Fibroblast of skin of left biceps (primary cell): ENCODE measurements at places on chromosomes 3 and 15.

GRCh38 chr3:138939561-138940241, 7.2 kb downstream of the FOXL2 start:
- DNase-seq, result no peak

DNA sequence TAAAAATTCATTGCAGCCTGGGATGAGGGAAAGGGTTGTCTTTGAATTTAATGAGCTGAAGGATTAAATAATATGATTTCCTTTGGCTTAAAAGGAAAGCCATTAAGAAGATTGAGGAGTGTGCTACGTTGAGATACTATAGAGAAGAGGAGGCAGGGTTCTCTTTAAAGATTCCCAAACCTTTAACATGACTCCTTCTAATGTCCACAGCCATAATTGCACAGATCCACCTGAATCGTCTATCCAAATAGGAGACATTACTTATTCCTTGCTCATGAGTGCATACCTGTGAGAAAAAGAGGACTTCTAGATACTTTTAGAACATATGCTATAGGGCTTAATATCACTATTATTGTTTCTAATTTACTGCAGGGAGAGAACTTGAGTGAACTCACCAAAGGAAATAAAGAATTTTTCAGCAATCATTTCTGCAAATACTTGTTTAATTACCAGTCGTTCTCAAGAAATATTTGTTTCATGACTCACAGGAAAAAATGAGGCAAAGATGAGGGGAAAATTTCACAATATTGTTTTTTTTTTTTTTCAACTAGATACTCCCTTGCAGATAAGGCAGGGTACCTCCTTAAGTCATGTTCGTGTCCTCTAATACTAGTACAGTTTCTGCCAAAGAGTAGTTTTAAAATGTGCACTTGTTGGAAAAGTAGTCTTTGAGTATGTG, 8.9 kb upstream of the SUCNR1 start:
- DNase-seq, result peak; percentile 69

GRCh38 chr3:66904831-66905493, 93.1 kb upstream of the KBTBD8 start:
- peak; percentile 57 for DNase-seq

DNA sequence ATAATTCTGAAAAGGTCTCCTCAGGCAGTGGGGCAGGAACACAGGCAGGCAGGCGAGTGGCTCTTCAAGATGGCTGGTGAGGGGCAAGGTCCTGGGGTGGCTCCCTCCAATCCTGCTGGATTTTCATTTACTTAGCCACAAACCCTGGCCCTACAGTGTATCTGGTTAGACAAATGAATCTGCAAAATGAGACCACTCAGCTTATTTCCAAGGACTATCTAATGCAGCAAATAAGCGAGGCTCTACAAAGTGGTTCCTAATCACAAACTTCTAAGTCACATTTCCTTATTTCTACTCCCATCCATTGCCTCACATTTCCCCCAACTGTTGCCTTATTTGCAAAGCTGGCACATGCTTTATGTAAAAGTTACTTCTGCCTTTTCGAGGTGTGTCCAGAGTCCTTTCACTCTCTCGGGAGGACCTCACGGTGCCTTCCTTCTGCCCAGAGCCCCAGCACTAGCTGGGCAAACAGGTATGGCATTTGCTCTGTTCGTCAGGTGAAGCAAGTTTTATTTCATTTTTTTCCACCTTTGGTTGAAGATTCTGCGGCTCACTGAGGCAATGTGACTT, 40.5 kb downstream of the CCDC12 start:
- DNase-seq, result no peak

DNA sequence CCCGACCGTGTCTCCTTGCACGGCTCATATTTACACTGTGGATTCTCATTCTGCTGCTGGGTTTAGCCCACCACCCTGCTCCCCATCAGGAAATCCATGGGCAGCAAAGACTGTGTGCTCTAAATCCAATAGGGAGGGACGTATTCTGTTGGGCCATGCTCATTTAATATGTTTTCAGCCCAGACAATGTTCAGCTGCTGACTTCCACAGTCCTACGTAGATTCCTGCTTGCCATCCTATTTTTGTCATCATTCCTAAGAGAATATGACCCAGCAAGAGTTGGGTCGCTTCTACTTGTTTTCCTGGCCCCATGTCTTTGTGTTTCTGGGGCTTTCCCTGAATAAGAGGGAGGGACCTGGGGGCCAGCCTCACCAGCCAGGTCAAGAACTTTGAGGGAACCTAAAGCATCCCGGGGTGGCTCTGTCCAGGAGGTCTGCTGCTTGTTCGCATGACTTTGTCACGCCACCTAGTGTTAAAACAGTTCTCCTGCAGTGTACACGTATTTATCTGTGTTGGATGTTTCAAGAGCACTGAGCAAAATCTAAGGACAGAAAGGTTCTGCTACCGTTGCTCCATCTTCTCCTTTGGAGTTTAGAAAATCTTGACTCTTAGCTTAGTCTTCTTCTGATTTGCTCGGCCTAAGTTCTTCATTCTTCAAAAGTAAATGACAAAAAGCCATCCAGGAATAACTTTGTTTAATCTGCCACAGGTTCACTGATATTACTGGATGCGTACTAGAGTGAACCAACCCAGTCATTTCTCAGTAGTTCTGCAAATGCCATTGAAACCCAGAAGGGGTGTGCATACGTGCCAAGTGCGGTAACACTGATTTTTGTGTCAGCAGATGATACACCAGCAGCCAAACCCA, 79.8 kb upstream of the NR2E3 start:
- DNase-seq, result peak; percentile 23

DNA sequence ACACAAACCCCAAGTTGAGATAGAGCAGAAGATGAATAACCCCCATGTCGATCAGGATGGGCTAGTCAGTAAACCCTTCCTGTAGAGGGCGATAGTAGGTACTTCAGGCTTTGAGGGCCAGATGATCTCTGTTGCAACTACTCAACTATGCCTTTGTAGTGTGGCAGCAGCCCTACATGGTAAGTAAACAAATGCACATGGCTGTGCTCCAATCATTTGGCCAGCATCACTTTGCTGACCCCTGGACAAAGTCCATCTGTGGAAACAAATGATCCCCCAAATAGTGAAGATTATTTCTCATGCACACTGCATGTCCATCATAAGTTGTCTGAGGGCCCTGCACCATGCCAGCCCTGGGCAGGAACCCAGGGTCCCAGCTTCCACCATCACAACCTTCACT, 402.2 kb upstream of the PROK2 start:
- no peak for DNase-seq

DNA sequence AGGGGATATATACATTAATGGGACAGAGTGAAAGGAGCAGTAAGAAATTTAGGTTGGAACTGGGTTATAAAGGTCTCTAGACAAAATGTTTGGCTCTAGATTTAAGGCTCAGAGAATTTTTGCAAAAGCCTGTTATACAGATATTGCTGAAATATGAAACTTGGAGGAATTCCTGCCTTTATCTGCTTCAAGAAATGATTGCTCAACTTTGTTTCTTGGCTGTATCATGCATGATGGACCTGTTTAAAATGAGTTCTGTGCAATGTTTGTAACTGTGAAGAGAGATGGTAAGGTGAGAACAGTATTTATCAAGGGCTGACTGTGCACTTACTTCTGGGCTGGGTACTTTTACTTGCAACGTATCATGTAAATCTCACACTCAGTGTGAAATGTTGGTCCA, 3.3 kb downstream of the CRYBG3 start:
- DNase-seq, result no peak
